ENCODE measurements at places on chromosomes 7 and 10.

- DNase-seq: no peak
Measured at GRCh38 chr7:36086571-36086970, 66.5 kb upstream of the EEPD1 start.

DNA sequence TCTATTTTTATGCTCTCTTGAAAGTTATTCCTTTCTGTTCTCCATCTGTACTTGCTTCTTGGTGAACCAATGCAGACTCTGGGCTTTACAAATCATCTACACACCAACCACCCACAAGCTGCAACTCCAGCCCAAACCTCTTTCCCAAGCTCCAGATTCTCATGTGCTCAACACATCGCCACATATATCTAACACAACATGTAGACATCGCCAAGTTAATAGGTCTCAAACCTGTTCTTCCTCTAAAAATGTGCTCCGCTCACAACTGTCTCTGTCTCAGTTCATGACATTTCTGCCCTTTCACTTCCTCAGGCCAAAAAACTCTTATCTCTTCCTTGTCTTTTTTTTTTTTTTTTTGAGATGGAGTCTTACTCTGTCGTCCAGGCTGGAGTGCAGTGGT is 95.7 kb upstream of the EEPD1 start:
- DNase-seq: no peak

GRCh38 chr10:21208666-21209316 is 311.7 kb upstream of the NEBL start:
- no peak for DNase-seq

GRCh38 chr7:104529567-104529966 is 201.2 kb downstream of the LHFPL3 start:
- no peak for DNase-seq

Measured in T-helper 22 cell (primary cell).